T-helper 2 cell treated with Interferon-gamma antibody and Interleukin-4, amounts not matched to agents 100 ng/mL and 5 ng/mL, for 36 hours (primary cell): ENCODE measurements at places on chromosomes 6 and 20. TPM values are rescaled to one million over a fixed set of nuclear protein-coding genes. Genes with fewer than 3 reads are reported as not detected.

The EDN1 gene
- total RNA-seq, result 0.07 TPM in 1 of 2 replicates, not detected in the other

The RNASET2 gene
- 114 and 117 TPM in 2 replicates for total RNA-seq

The ADISSP gene
- 35.7 and 37.3 TPM in 2 replicates for total RNA-seq

The SALL4 gene
- 0.09 TPM in 1 of 2 replicates, not detected in the other for total RNA-seq

The AVP gene
- total RNA-seq, result not detected in 2 replicates

The GABRR2 gene
- 0.73 and 1.2 TPM in 2 replicates for total RNA-seq

The KIF6 gene
- total RNA-seq, result 0.09 and 0.32 TPM in 2 replicates

The MAS1 gene
- total RNA-seq, result not detected in 2 replicates

The SEL1L2 gene
- total RNA-seq, result not detected in 2 replicates

The PROKR2 gene
- total RNA-seq, result not detected in 2 replicates

The RAD21L1 gene
- not detected in 2 replicates for total RNA-seq

The PCNA gene
- 483 and 497 TPM in 2 replicates for total RNA-seq

The HMGCLL1 gene
- not detected in 2 replicates for total RNA-seq

The MYL9 gene
- 2.2 and 2.5 TPM in 2 replicates for total RNA-seq

The KCNG1 gene
- 0.07 TPM in 1 of 2 replicates, not detected in the other for total RNA-seq

The HLA-E gene
- total RNA-seq, result 483 and 485 TPM in 2 replicates

The BMP6 gene
- not detected in 2 replicates for total RNA-seq

The CLIC5 gene
- total RNA-seq, result 2.6 and 3.6 TPM in 2 replicates

The RPS6KA2 gene
- total RNA-seq, result 1.9 and 2.4 TPM in 2 replicates

The ZSCAN23 gene
- 0.43 and 0.86 TPM in 2 replicates for total RNA-seq

The GNRH2 gene
- total RNA-seq, result 0.89 and 1.7 TPM in 2 replicates

The ADGRF5 gene
- not detected in 2 replicates for total RNA-seq

The GPX5 gene
- not detected in 2 replicates for total RNA-seq

The C6orf163 gene
- total RNA-seq, result 1.3 and 2.2 TPM in 2 replicates

The SLC18B1 gene
- 5.3 and 6.4 TPM in 2 replicates for total RNA-seq

The SLC17A2 gene
- not detected in 2 replicates for total RNA-seq

The KCTD20 gene
- total RNA-seq, result 52.3 and 56.5 TPM in 2 replicates

The ZNF292 gene
- total RNA-seq, result 48.2 and 50.9 TPM in 2 replicates

The BFSP1 gene
- total RNA-seq, result 3.7 and 4.1 TPM in 2 replicates

The CST4 gene
- not detected in 2 replicates for total RNA-seq

The GHRH gene
- not detected in 2 replicates for total RNA-seq
